ENCODE measurements at places on chromosomes 7 and 10. TPM values are rescaled to one million over a fixed set of nuclear protein-coding genes. Genes with fewer than 3 reads are reported as not detected.

Gene HHEX
- total RNA-seq = 36.8 TPM

Gene TMEM236
- 0.38 TPM for total RNA-seq

Gene HMX2
- total RNA-seq = not detected

Gene KNDC1
- total RNA-seq = not detected

Gene IFIT1B
- total RNA-seq = not detected

Gene TWIST1
- total RNA-seq = not detected

Gene ODAD2
- total RNA-seq = 0.26 TPM

Gene C10orf67
- not detected for total RNA-seq

Gene HSPA12A
- total RNA-seq = 0.77 TPM

Gene BMI1
- 26.0 TPM for total RNA-seq

Gene NEUROD6
- not detected for total RNA-seq

Gene CRPPA
- total RNA-seq = 1.2 TPM

Gene EFCAB10
- not detected for total RNA-seq

Gene SLC13A4
- total RNA-seq = not detected

Gene EXOC6
- 311 TPM for total RNA-seq

Gene MBL2
- not detected for total RNA-seq

Gene FAM237B
- total RNA-seq = not detected

Gene ZNF37A
- 5.1 TPM for total RNA-seq

Gene ZNF804B
- not detected for total RNA-seq

Gene EPHA1
- under 0.01 TPM for total RNA-seq

Gene ZC3HAV1L
- total RNA-seq = 14.2 TPM

Gene HTR5A
- total RNA-seq = not detected

Gene RARRES2
- total RNA-seq = 0.51 TPM

Gene RBM20
- 1.5 TPM for total RNA-seq

Gene CALHM3
- not detected for total RNA-seq

Gene ASB10
- total RNA-seq = not detected

Gene CRTAC1
- total RNA-seq = 4.6 TPM

Gene GPR37
- 0.13 TPM for total RNA-seq

Gene MMRN2
- total RNA-seq = 82.2 TPM

Data from dermis microvascular lymphatic vessel endothelial cell (primary cell).